ENCODE measurements at places on chromosomes 1 and 21. TPM values are rescaled to one million over a fixed set of nuclear protein-coding genes. Genes with fewer than 3 reads are reported as not detected.

The PRMT6 gene
- 32.2 TPM for total RNA-seq

The FCGR1A gene
- 0.19 TPM for total RNA-seq

The LRRC8C gene
- total RNA-seq = 6.2 TPM

The DUSP23 gene
- 15.8 TPM for total RNA-seq

The PALMD gene
- total RNA-seq = 31.9 TPM

The CADM3 gene
- total RNA-seq = not detected

The TDRD10 gene
- total RNA-seq = 0.28 TPM

The SCAMP3 gene
- total RNA-seq = 32.1 TPM

The RAB25 gene
- total RNA-seq = not detected

The RGS4 gene
- 919 TPM for total RNA-seq

Measured in regular cardiac myocyte (primary cell).